ENCODE measurements at places on chromosomes 7 and 10. TPM values are rescaled to one million over a fixed set of nuclear protein-coding genes. Genes with fewer than 3 reads are reported as not detected.

The TRIM73 gene
- 5.6 TPM for total RNA-seq

DNA sequence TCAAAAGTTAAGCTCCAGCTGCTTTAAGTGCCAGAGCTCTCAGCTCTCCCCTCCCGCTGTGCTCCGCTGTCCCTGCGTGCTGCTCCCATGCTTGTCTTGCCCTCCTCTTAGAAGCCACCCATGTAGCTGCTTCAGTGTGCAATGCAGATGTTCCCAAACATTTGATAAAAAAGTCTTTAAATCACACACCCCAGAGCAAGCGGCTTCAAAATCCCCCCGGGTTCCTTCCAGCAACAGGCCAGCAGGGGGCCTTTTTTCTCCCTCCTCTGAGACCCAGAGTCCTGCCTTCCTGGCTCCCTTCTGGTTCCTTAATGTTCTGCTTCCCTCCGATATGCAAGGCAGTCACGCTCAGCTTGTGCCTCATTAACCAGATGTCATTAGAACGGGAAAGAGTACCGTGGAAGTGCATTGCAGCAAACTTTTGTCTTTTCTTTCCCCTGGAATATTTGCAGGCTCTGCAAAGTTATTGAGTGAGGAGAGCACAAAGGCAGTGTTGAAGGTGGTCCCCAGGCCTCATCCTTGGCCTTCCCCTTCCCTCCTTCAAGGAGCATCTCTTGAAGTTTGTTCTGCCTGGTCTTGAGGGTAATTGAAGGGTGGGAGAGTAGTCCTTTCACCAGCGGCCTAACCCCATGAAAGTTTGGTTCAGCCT is 25.5 kb downstream of the LDB3 start:
- peak; percentile 24 for DNase-seq

The UPK3B gene
- total RNA-seq: 5.9 TPM

DNA sequence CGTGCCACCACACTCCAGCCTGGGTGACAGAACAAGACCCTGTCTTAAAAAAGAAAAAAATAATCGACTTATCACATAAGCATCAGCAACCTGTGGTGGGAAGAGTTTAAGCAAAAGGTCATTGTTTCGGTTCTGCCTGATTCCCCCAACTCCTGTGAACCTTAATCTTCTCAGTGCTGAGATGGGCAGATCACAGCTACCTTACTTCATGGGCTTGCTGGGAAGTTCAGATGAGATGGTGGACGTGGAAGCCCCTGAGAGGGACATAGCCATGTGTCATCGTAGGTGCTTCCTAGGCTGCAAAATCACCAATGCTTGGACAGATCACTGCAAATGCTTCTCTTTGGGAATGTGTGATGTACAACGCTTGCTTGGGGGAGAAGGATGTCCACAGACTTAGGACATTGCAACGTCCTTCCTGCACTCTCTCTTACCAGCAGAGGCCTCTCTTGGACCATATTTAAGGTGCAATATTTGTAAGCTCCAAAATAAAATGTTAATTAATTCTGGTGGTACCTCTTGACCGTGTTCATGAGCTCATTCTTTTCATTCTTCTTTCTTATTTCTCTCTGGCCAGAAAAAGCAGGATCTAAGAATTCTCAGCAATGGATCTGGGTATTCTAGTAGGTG is 8.6 kb downstream of the GJD4 start:
- no peak for DNase-seq

DNA sequence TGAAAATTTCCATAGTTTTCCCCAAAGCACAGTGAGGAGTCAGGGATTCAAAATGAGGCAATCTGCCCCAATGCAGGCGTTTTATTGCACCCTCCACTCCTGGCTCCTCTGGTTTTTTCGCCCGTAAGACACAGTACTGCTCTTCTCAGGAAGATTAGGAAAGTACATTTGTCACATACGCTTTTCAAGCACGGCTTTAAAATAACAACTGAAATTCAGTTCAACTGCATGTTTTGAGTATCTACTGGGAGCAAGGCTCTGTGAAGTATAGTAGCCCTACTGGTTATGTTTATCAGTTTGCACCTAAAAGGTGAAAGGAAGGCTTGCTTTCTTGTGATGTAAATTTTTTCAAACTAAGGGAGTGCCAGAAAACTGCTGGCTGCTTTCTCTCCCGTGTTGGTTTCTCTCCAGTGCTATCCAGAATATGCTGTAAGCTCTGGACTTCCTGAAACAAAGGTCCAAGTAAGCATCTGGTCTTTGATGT is 1.9 kb upstream of the SGMS1 start:
- no peak for DNase-seq

- DNase-seq: no peak
These were observed 11.2 kb downstream of the AVL9 start for GRCh38 chr7:32506266-32507054.

DNA sequence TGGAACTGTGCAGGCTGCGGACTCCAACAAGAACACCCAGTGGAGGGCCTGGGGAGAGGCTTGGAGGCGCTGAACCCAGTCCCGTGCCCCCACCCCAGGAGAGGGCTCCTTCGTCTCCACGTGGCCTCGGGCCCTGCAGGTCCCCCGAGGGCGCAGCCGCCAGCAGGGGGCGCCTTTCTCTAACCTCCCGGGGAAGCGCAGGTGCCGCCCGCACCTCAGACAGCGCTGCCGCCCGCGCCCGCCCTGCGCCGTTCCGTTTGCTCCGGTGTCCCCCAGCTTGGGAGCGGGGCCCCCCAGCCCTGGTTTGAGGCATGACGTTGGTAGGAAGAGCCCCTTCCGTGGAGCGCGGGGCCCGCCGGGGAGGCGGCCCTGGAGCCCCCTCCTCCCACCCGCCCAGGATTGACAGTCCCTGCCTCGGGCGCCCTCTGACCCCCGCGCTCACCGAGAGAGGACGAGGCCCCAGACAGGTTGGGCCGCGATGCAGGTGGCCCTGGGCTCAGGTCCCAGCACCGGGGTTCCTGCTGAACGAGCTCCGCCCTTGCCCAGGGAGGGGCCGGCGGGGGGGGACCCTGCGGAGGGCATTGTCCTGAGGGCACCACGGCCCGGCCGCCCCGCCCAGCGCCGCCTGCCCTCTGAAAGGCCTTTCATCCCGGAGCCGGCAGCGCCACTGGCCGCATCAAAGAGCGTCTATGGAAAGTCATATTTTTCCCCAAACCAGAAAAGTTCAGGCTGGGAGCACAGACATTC is 42.8 kb downstream of the FOXL3 start:
- peak; percentile 68 for DNase-seq

DNA sequence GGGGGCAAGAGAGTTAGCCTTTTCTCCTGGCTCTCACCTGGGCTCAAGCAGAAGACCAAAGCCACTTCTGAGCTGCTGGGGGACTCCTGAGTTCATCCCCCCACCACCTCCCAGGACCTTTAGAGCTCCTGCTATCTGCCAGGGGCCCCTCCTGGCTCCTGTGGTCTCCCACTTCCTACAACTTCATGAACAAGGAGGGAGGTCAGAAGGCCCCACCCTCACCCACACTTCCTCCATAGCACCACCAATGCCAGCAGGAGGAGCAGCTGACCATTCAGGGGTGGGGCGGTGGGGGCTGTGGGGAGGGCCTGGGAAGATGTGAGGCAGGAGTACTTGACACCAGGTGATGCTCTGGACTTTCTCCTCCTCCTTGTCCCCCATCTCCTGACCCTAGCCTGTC is 32.6 kb upstream of the ADCYAP1R1 start:
- no peak for DNase-seq

DNA sequence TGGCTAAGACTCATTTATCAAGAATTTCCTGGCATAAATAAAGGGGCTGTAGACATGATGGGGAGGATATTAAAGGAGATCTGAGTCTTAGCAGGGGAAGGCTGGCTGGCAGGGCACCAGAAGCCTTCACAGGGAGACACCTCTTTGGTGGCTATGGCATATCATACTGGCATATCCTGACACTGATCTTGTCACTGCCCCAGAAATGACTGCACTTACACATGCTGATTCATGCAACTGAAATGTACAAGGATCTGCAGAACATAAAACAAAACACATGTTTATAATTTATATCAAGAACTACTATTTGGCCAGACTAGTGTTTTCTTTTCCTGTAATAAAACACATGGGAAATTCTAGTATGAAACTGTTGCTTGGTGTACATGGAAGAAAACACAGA is 5.5 kb upstream of the LIPN start:
- no peak for DNase-seq

DNA sequence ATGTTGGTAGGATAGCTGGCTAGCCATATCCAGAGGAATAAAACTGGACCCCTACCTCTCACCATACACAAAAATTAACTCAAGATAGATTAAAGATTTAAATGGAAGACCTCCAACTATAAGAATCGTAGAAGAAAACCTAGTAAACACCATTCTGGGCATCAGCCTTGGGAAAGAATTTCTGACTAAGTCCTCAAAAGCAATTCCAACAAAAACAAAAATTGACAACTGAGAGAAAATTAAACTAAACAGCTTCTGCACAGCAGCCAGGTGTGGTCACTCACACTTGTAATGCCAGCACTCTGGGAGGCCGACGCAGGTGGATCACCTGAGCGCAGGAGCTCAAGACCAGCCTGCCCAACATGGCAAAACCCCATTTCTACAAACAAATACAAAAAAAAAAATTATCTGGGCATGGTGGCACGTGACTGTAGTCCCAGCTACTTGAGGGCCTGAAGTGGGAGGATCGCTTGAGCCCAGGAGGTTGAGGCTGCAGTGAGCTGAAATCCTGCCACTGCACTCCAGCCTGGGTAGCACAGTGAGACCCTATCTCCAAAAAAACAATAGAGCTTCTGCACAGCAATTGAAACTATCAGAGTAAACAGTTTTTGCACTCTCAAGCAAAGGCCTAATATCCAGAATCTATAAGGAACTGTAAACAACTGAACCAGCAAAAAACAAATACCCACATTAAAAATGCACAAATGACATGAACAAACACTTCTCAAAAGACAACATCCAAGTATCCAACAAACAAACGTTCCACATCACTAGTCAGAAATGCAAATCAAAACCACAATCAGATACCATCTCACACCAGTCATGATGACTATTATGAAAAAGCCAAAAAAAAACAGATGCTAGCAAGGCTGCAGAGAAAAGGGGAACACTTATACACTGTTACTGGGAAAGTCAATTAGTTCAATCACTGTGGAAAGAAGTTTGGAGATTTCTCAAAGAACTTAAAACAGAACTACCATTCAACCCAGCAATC is 4.8 kb downstream of the CRPPA start:
- DNase-seq: no peak

The TMEM140 gene
- total RNA-seq: 23.1 TPM

DNA sequence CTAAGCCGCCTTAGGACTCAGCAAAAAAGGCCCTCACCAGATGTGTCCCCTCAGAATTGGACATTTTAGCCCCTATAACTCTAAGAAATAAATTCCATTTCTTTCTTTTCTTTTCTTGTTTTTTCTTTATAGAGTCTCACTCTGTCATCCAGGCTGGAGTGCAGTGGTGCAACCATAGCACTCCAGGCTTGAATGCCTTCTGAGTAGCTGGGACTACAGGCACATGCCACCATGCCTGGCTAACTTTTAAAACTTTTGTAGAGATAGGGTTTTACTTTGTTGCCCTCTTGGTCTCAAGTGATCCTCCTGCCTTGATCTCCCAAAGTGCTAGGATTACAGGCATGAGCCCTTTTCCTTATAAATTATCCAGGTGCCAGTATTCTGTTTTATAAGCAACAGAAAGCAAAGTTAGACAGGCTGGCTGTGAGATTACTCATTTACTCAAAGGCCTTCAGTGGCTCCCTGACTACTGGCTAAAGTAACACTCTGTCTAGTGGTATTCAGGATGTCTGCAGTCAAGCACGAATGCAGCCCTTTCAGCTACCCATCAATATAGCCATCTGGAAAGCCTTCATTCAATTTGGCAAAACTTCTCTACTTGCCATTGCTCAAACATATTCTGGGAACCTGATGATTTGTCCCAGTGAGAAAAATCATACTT is 128.6 kb downstream of the ICA1 start:
- no peak for DNase-seq

The STAMBPL1 gene
- total RNA-seq: 17.9 TPM

GRCh38 chr7:44398953-44399574 is 73.7 kb upstream of the CAMK2B start:
- no peak for DNase-seq

The PSD gene
- total RNA-seq: 6.3 TPM

- no peak for DNase-seq
These were observed 798.1 kb downstream of the GATA3 start for GRCh38 chr10:8852546-8852945.

DNA sequence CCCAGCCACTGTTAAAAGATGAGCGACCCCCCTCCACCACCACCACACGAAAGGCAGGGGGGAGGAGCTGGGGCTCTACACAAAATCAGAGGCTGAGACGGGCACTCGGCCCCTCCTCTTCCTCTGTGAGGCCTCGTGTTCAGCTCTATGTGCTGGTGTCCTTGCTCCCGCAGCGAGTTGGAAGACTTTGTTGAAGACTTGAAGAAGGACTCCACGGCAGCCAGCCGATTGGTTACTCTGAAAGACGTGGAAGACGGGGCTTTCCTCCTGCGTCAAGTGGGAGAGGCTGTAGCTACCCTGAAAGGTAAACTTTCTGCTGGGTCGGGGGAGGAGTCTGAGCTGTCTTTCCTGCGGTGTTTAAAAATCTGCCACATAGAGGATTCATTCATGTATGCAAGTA is 203.7 kb downstream of the ARHGAP21 start:
- DNase-seq: no peak

GRCh38 chr10:5125315-5126044 is 31.3 kb downstream of the AKR1C3 start:
- no peak for DNase-seq

GRCh38 chr10:94027197-94027596 is 33.5 kb downstream of the PLCE1 start:
- DNase-seq: no peak

DNA sequence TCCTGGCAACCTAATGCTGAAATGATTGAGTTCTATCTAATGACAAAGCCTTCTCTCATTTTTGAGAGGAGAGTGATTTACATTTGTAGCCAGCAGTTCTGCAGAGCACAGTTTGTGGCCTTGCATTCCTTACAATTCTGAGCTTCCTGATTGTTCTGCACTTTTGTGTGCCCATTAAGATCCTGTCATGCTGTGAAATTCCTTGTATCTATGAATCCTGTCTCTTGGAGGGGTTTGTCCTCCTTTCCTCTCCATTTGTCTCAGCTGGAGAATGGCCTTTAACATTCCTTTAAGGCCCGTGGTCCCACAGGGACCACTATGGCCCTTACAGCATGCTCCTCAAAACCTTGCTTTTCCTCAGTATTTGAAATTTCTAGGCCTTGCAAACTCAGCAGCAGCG is 10.4 kb downstream of the KLHL7 start:
- DNase-seq: no peak

- no peak for DNase-seq
These were observed 13.3 kb upstream of the RPA3 start for GRCh38 chr7:7731732-7732131.

- DNase-seq: no peak
These were observed 15.9 kb downstream of the LRRC18 start for GRCh38 chr10:48923748-48924147.

DNA sequence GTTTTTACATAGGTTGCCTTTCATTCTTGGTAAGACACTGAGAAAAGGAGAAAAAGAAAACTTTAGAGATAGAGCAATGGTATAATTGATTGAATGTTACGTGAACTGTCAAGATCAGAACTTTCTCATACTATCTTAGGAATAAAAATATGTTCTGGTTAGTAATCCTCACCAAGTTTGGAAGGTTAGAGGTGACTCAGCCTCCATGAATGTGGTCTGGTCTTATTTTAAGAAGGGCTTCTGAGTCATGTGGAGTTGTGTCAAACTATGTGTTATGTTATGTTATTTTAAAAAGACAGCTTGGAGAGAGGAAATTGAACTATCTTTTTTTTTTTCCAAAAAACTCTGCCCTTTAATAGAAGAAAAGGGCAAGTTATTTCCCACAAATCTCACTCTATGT is 458.6 kb upstream of the KLF6 start:
- DNase-seq: no peak

The CALCR gene
- total RNA-seq: 0.80 TPM

GRCh38 chr10:31148951-31149350 is 117.3 kb upstream of the ZNF438 start:
- no peak for DNase-seq

Data from breast epithelium (tissue), 4 donors.